ENCODE measurements at places on chromosomes 3 and 15.

GRCh38 chr3:181998828-181999227 lies 287.1 kb downstream of the SOX2 start:
- DNase-seq = no peak

DNA sequence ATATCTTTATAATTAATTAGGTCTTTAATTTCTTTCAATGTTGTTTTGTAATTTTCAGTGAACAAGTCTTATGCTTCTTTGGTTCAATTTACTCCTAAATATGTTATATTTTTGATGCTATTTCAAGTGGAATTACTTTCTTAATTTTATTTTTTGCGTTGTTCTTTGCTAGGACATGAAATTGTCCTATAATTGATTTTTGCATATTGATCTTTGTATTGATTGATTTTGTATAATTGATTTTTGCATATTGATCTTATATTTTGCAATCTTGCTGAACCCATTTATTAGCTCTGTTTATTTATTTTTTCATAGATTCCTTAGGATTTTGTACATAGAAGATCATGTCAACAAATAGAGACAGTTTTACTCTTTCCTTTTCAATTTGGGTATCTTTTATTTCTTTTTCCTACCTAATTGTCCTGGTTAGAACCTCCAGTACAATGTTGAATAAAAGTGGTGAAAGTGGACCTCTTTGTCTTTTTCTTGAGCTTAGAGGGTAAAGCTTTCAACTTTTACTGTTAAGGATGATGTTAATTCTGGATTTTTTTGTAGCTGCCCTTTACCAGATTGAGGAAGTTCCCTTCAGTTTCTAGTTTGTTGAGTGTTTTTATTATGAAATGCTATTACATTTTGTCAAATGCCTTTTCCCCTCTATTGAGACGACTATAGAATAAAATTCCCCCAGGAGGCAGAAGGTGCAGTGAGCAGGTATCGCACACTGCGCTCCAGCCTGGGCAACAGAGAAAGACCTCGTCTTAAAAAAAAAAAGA lies 36.8 kb upstream of the CCDC50 start:
- no peak for DNase-seq

DNA sequence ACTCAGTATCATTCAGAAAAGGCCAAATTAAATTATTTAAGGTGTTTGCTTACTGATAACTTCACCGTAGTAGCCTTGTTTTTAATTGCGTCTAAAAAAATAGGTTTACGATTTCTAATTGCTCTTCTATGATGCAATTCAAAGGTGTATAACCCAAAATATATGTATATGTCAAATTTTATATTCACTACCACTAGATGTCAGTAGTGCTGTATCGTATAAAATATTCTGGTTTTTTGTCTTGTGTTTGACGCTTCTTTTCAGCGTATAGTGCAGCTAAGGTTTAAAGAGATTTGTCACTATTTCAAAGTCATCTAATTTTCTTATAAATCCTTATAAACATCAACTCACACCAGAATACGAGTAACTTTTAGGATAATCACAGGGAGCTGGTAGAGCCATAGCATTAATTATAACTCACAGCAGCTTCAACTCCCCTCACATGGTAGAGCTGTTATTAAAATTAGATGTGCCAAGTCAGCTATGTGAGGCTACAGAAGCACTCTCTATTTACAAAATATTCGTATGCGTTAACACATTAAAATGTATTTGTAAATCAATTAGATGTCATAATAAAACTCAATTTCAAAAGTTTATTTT lies 3.5 kb downstream of the PFN2 start:
- DNase-seq = no peak

- DNase-seq = no peak
These were observed 57.0 kb upstream of the THRB start for GRCh38 chr3:24551626-24552025.

DNA sequence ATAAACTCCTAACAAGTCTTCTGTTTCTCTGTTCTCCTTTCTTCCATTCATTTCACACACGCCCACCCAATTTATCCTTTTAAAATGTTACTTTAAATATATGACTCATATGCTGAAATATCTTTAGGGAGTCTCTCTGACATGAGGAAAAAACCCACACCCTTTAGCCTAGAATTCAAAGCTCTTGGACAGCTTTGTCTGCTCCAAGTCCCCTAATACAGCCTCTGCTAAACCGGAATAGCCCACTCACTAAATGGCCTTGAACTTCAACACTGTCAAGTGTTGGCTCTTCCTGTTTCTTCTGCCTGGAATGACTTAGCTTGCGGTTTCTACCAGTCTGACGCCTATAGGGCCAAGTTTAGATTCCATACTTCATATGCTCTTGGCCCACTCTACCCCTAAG lies 3.3 kb upstream of the CD96 start:
- no peak for DNase-seq

DNA sequence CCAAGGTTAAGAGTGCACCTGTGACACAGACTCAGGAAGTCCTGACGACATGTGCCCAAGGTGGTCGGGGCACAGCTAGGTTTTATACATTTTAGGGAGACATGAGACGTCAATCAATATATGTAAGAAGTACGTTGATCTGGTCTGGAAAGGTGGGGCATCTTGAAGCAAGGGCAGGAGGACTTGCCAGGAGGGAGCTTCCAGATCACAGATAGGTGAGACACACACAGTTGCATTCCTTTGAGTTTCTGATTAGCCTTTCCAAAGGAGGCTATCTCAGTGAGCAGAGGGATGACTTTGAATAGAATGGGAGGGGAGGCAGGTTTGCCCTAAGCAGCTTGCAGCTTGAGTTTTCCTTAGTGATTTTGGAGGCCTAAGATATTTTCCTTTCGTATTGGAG lies 257.4 kb downstream of the CGGBP1 start:
- DNase-seq = no peak

- DNase-seq = no peak
These were observed 49.6 kb upstream of the SLC12A8 start for GRCh38 chr3:125262161-125262560.

- no peak for DNase-seq
These were observed 29.4 kb downstream of the CD200R1L start for GRCh38 chr3:112817271-112817670.

DNA sequence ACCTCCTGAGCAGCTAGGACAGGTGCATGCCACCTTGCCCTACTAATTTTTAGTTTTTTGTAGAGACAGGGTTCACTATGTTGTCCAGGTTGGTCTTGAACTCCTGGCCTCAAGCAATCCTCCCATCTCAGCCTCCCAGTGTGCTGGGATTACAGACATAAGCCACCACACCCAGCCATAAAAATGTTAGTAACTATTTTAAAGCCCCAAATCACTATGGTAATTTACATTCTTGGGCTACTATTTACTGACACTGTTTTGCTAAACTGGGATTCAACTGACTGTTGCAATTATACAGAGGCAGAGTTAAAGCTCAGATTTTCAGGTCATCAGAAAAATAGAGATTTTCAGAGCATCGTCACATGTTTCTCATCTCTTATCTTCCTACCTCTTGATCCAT lies 258.6 kb downstream of the FEZF2 start:
- no peak for DNase-seq

- DNase-seq = no peak
These were observed 1437.0 kb downstream of the OTOL1 start for GRCh38 chr3:162933656-162934055.

- DNase-seq = no peak
These were observed 14.0 kb upstream of the PLA2G4E start for GRCh38 chr15:42034628-42035434.

- DNase-seq = no peak
These were observed 2.3 kb upstream of the INSYN1 start for GRCh38 chr15:73755481-73755880.

GRCh38 chr15:68833700-68834331 lies 13.1 kb upstream of the ANP32A start:
- no peak for DNase-seq

DNA sequence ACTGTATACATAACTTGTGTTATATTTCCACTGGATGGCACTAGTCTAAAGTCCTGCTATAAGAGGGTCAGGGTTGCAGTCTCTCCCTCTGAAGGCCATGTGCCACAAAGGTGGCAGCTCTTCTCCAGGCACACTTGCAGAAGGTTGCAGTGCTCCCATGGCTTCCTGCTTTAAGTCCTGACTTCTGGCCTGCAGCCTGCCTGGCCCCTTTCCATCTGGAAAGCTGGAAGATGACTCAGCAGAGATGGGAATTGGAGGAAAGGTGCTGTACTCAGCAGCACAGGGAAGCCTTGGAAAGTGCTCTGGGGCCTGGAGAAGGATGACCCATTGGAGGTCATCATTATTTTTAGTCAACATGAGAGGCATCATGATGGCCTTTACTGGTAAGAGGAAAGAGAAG lies 40.9 kb upstream of the MRPL3 start:
- DNase-seq = no peak

DNA sequence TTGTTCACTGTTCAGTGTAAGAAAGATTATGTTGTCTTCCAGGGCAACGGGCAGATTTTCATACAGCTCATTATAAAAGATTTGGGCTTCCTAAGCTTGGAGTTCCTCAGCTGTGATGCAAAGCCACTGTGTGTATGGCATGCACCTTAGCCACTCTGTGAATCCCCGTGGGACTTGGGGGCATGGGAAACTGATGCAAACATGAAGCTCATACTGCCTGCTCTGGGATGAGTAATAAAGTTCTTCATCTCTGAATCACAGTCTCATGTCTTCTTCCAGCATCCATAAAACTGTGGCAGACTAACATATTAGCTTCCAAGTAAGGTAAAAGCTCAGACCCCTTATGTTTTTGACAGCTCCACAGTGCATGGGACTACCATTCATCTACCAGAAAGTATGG lies 154.3 kb upstream of the RORA start:
- no peak for DNase-seq

- DNase-seq = no peak
These were observed 1013.3 kb upstream of the SEMA6D start for GRCh38 chr15:46703871-46704637.

- no peak for DNase-seq
These were observed 11.2 kb upstream of the COL8A1 start for GRCh38 chr3:99627062-99627826.

- no peak for DNase-seq
These were observed 55.6 kb downstream of the RASA2 start for GRCh38 chr3:141542202-141542969.

GRCh38 chr3:15220661-15221060 lies 14.6 kb downstream of the CAPN7 start:
- no peak for DNase-seq

- no peak for DNase-seq
These were observed 11.1 kb upstream of the THUMPD3 start for GRCh38 chr3:9351709-9352126.

GRCh38 chr3:86787091-86787490 lies 203.9 kb downstream of the VGLL3 start:
- DNase-seq = no peak

- DNase-seq = no peak
These were observed 10.0 kb upstream of the SEMA3B start for GRCh38 chr3:50258979-50259378.

GRCh38 chr3:167115331-167115934 lies 264.7 kb downstream of the ZBBX start:
- no peak for DNase-seq

- DNase-seq = no peak
These were observed 4.0 kb downstream of the MAP2K1 start for GRCh38 chr15:66390678-66391077.

- DNase-seq = no peak
These were observed 19.7 kb downstream of the STARD5 start for GRCh38 chr15:81304226-81304625.

GRCh38 chr3:2510591-2511145 lies 412.0 kb downstream of the CNTN4 start:
- no peak for DNase-seq

- DNase-seq = no peak
These were observed 130.9 kb upstream of the RASGRP1 start for GRCh38 chr15:38695249-38696108.

DNA sequence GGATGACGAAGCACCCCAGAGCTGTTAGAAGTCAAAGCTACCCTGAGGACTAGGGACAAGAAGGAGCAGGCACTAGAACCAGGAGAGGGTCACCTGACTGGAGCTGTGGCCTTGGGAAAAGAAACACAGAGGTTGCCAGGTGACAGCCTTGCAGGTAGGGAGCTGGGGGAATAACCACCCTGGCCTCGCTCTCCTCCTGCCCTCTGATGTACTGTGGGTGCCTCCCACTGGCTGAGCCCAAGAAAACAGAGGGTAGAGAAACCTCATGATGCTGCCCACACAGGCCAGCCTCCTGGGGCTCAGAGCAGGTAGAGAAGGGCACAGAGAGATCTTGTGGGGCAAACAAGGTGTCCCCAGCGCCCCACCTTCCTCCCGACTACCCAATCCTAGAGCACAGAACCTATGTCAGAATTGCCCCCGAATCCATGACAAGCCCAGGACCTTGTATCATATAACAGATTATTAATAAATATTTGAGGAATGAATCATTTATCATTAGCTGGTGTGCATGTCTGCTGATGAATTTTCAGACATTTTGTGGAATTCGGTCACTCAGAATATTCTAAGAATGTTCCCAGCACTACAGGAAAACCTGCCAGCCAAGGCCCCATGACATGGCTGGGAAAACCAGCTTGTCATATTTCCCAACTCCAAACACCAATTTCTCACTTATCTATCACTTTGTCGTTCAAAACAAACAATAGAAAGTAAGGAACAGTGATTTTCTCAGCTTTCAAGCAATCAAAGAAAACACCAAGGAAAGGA lies 59.8 kb upstream of the MEX3B start:
- no peak for DNase-seq

DNA sequence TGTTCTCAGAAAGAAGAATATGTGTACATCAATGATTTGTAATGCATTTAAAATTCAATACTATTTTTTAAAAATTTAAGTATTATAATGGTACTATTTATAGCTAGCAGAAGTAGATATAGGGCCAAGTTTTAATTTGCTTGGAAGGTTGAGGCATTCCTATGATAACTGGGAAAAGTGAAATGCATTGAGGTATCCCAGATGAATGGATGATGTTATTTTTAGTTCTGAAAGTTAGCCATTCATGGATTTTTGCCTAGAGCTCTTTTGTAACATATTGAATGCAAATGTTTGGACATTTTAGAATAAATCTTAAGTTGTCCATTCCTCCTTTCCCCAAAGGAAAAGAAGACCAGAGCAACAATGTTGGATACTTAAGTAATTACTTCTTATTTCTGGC lies 47.6 kb downstream of the GAP43 start:
- DNase-seq = no peak

GRCh38 chr15:66004618-66005262 lies 135.4 kb downstream of the RAB11A start:
- no peak for DNase-seq

DNA sequence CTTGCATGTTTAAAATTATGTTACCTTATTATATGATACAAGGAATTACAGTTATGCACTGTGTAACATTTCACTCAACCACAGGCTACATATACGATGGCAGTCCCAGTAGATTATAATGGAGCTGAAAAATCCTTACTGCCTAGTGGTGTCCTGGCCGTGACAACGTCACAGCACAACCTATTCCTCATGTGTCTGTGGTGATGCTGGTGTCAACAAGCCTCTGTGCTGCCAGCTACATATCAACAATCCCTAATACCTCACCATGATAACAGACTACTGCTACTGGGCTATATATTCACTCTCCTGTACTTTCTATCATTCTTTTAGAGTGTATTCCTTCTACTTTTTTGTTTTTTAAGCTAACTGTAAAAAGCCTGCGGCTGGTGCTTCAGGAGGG lies 80.2 kb upstream of the OCA2 start:
- DNase-seq = no peak

- no peak for DNase-seq
These were observed 230.3 kb upstream of the TLE3 start for GRCh38 chr15:70327856-70328678.

Measured in stimulated activated CD4-positive, alpha-beta T cell treated with anti-CD3 and anti-CD28 coated beads, Interleukin-15, amount 100 ng/mL, for 1 hour (primary cell).